ENCODE measurements at places on chromosomes 6 and 20. TPM values are rescaled to one million over a fixed set of nuclear protein-coding genes. Genes with fewer than 3 reads are reported as not detected.

The TMEM217 gene
- polyA plus RNA-seq, result 0.94 TPM

The DEF6 gene
- 28.6 TPM for polyA plus RNA-seq

- DNase-seq, result peak; percentile 68
- H3K27me3 ChIP-seq, result peaks cover 27% of the 10 kb centered on the region
- H3K4me1 ChIP-seq, result no peaks in the 10 kb centered on the region
- no peak overlapping the region for H3K27ac ChIP-seq
- H3K36me3 ChIP-seq, result no peaks in the 10 kb centered on the region
- H3K4me3 ChIP-seq, result no peak overlapping the region
These were observed 348.8 kb downstream of the PREX1 start for GRCh38 chr20:48478806-48479585.

GRCh38 chr6:162862462-162862861 lies 134.7 kb downstream of the PACRG start:
- no peak overlapping the region for H3K4me3 ChIP-seq
- no peaks in the 10 kb centered on the region for H3K27me3 ChIP-seq
- no peaks in the 10 kb centered on the region for H3K4me1 ChIP-seq
- H3K36me3 ChIP-seq, result no peaks in the 10 kb centered on the region
- no peak for DNase-seq

Measured in lung (tissue), 17 donors.